ENCODE measurements at places on chromosomes 4 and X.

DNA sequence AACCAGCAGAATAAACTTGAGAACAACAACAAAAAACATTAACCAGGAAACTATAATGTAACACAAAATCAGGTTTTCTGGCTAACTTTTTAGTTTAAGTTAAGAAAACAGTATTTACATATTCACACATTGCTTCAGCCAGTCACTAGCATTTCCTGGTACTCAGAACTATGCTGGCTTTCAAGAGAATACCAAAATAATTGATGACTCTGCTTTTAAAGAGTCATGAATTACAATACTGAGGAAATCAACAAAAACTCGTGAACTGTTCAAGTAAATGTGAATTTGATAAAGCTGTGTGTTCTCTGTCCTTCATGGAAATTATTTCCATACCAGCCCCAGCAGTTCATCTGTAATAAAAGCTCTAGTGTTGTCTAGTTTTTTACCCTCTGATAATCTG lies 27.4 kb downstream of the PRSS12 start:
- DNase-seq, result no peak

DNA sequence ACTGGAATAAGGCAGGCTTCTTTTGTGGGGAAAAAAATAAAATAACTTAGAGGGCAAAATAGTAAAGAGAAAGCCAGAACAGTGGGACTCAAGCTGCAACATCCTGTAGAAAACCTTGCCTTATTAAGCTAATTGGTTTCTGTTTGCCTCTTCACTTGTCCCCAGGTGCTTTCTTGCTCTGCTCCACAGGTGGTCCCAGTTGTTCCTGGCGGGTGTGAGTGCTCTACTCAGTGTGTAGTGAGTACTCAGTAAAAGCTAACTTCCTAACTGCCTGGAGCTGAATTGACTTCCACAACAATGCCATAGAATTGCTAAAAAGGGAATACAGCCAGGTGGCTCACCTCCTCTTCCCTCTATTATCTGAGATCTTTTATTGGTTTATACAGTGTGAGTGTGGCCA lies 930.2 kb downstream of the C4orf33 start:
- no peak for DNase-seq

- DNase-seq, result no peak
These were observed 772.9 kb upstream of the SLIT2 start for GRCh38 chr4:19478791-19479190.

- no peak for DNase-seq
These were observed 469.0 kb upstream of the NWD2 start for GRCh38 chr4:36775544-36775943.

DNA sequence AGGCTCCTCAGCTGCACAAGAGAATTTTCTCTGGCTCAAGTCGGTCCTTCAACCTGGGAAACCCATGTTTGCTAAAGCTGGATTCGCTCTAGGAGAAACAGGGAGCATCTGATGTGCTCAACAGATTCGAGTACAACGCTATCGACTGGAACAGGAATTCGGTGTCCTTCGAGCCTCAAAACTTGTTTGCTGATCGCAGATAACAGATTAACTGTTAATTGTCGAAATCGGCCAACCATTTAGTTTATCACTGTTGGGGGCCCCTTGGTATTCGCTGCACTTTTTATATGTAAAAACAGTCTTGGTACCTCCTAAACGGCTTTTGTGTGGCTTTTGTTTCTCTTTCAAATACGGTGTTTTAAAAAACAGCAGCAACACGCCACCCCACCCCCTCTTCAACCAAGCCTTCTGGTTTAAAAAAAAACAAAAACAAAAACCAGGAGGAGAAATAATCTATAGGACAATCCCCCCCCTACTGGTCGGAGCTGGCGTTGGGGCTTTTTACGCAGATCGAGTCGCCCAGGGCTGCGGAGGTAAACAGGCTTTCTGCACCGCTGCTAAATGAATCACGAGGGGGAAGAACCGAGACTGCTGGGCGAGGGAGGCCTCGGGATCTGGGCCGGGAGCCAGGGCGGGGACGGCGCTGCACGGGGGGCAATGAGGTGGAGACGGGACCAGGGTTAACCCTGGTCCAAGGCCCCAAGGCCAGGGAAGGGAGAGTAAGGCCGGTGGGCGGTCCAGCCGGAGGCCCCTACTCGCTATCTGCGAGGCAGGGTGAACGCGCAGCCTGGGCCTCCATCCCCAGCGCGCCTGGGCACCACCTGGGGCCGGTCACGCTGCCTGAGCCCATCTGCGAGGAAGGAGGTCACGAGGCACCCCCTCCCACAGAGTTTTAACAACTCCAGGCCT lies 71.7 kb upstream of the BCOR start:
- no peak for DNase-seq

- DNase-seq, result no peak
These were observed 577 bp upstream of the PIM2 start for GRCh38 chrX:48919360-48919841.

DNA sequence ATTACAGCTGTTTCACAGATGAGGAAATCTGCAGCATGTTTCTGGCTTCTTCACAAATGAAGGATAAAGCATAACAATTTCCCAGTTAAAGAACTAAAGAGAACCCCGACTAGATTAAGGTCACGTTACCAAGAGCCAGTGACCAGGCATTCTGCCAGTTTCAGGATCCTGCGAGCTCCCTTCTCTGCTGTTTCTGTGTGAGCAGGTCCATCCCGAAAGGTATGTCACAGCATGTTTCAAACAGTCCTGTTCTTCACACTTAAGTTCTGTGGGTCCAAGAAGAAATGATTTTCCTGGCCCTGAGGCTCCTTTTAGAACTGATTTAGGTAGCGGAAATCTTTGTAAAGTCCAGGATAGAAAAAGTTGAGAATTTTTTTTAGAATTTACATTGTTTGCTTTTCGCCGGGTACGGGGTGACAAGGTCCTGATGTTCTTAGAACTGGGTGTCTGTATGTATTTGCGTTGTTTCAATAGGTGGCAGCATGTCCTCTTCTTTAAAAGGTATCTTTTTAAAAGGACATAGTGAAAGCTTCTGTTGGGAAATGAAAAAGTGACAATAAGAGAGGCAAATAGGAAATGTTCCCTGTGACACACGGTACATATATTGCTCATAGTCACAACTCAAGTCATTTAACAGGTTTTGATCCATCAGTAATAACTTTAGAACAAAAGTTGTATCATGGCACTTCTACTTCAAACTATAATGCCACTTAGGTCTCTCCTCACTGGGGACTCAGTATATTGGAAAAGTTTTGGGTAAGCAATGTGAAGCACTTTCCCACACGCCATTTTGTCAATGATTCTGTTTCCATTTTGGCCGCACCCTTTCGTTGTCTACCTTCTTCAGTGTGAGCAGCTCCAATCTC lies 18.4 kb downstream of the IL21 start:
- DNase-seq, result peak; percentile 33

GRCh38 chr4:148077581-148077980 lies 345.7 kb downstream of the ARHGAP10 start:
- DNase-seq, result no peak

DNA sequence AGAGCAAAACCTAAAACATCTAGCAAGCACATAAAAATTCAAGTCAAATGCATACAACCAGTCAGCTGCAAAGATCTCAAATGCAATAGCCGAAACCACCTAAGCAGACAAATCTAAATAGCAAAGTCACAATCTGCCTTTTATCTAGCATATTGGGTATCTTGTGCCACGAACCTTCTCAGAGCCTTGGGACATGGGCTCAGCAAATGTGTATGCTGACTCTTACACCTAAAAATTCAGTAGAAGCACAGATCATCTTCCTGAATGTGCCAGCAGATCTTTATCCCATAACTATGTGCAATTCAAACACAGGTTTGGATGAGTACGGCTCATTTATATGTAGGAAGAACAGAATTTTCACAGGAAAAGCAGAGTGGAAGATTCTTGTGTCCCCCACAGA lies 492.1 kb downstream of the INPP4B start:
- no peak for DNase-seq

- DNase-seq, result no peak
These were observed 19.5 kb upstream of the MAN2B2 start for GRCh38 chr4:6555519-6555918.

GRCh38 chr4:336099-336892 lies 1.3 kb upstream of the ZNF141 start:
- peak; percentile 38 for DNase-seq

DNA sequence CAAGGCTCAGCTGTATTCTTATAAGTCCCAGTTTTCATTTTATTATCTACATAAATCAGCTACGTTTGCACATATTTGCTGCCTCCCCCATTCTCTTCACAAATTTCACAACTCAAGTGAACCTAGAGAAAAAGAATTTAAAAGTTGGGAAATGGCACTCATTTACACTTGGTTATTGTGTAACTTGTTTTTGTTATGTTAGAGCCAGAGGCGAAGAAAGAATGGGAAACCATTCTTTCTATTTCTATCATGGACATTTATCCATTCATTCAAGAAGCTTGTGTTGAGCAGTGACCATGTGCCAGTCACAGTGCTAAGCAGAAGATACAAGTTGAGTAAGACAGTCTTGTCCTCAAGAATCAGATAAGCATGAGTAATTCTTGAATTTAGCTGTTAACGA lies 13.5 kb downstream of the LIAS start:
- DNase-seq, result no peak

GRCh38 chrX:63275127-63275526 lies 76.0 kb downstream of the SPIN4 start:
- DNase-seq, result peak; percentile 55

DNA sequence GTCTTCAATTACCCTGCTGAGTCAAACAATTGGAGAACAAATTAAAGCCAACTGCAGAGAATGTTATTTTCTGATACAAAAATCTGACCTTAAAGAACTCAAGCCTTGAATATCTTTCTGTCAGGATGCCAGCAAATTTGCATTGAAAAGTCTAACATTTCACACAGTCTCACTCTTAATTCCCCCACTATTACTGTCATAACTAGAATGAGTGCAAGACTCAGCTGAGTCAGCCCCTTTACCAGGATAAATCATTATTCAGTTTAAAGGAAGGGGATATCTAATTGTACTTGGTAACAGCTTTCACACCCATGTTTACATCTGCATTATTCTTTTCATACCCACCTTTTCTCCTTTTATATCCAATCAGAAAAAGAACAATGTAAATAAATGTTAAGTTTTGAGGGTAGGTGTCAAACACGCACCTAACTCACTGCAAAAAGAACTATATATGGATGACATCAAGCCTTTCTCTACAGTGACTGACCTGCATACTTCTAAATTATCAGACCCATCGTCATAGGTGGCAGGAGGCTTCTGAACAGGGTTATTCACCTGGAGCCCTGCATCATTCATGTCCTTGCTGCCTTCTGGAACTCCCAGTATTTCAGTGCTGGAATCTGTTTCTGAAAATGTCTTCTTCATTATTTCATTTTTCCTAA lies 117.4 kb downstream of the TMA16 start:
- no peak for DNase-seq

GRCh38 chrX:129783291-129783713 lies 3.6 kb downstream of the SASH3 start:
- no peak for DNase-seq

DNA sequence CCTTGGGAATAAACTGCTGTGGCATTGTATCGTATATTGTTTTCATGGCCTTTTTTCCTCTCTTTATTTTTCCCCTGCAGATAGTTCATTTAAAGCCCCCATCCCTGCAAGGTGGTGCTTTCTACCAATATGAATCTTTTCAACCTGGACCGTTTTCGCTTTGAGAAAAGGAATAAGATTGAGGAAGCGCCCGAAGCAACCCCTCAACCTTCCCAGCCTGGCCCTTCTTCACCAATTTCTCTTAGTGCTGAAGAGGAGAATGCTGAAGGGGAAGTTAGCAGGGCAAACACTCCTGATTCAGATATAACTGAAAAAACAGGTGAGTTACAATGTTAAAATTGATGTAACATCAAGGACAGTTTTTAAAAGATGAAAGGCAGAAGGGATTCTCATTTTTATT lies 601 bp downstream of the SMARCAD1 start:
- DNase-seq, result peak; percentile 15

DNA sequence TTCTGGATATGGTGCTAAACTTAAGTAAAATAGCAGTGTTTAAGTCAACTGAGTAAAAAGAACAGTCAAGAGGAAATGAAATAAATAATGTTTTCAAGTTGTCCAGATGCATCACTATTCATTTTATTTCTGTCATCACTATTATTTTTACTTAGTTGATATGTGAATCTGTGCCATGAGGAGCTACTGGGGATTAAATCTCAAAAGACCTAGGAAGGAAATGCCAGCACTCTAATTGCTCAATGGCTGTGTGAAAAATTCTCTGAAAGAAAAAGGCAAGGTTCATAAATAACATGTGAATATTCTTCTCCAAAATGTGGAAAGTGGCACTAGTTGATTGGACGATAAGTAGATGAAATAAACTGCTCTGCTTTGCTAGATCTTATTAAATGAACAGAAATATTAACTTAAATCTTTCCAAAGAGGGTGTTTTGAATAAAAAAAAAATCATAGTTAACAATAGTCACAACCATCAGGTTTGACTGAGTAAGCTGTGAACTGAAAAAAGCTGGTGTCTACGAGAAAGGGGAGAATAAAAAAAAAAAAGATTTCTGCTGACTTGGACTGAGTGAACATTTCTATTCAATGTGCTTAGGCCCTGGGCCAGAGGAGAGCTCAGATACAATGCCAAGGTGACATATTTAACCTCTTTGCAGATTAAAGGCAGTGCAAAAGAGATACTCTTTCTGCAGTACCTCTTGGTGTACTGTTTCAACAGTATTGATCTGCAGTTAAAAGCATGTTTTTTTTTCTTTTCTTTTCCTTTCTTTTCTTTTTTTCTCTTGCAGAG lies 1.6 kb downstream of the SPARCL1 start:
- no peak for DNase-seq

DNA sequence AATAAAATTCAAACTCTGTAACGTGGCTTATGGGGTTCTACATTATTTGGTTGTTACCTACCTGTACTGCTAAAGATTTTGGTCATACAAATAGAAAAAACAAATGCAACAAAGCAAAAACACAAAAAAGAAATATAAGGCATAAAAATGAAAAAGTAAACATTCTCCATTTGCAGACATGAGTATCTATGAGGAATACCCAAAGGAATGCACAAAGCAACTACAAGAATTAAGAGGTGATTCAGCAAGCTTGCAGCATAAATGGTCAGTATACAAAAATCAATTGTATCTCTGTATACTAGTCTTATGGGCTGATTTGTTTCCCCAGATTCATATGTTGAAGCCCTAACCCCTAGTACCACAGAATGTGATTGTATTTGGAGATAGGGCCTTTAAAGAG lies 3.6 kb upstream of the PDE5A start:
- no peak for DNase-seq

- DNase-seq, result no peak
These were observed 336.2 kb downstream of the ZNF674 start for GRCh38 chrX:46209037-46209436.

DNA sequence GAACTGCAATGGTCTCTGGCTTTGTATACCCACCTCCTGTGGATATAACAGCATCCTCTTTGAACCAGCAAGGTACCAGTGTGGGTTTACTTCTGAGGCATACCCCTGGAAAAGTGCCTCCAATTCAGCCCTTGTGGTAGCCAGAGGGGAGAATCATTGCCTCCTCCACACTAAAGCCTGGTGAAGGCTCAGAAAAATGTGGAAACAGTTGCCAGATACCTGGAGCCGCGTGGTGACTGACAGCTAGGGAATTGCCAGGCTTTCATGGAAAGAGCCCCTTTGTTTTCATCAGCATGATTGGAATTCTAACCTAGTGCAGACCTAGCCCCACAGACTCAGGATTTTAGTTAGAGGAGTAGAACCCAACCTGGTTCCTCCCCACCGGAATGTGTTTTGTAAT lies 168.6 kb upstream of the KLF3 start:
- DNase-seq, result no peak
